CD14-positive monocyte (primary cell): ENCODE measurements at places on chromosomes 2 and 18.

DNA sequence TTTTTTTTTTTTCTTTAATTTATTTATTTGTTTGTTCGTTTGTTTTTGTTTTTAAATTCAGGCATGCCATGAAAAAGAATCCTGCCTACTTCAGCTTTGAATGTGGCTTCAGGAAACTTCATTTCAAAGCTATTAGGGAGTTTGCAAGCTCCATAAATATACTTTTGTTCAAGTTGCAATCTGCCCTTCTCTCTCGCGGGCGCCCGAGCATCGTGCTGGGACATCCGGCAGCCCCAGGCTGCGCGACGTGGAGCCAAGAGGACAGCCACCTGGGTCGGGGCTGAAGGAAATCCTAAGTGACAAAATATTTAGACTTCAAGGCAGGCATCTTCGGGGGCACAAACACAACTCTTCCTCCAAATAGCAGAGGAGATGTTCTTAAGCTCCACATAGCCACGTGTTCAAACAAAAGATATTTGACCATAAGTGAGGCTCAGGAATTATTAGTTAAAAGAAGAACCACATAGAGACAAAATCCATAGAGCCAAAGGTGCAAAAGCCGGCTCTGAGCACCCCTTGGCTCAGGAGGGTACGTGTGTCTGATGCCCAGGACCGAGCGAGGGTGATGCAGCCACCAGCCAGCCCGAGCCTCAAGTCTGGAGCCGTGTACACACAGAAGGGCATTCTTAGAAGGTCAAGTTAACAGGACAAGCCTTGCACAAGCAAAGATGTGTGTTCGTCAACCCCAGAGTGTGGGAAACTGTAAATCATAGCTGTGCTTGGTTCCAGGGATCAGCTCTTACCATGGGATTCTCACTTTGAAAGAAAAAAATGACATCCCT, 256.5 kb upstream of the SALL3 start:
- DNase-seq = no peak

DNA sequence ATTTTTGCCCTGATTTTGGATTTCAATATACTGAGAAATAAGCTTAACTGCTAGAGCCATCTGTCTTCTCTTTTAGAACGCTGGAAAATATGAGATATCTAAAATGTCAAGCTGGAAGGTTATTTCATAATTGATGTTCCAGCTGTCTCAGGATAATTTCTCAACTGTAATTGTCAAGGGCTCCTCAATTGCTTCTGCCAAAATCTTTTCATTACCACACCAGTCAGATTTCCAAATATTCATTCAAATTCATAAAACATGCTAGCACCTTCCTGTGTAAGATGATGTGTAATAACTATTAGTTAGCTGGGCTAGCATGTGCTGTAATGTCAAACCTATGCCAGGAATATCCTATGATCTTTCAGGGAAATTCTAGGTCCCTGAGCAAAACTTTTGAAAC, 88.1 kb downstream of the TNFRSF11A start:
- no peak for DNase-seq

GRCh38 chr18:34397286-34397896, 172.7 kb upstream of the NOL4 start:
- DNase-seq = no peak

GRCh38 chr18:8037296-8037695, 470.2 kb downstream of the PTPRM start:
- no peak for DNase-seq

GRCh38 chr18:3655254-3656050, 205.5 kb downstream of the TGIF1 start:
- peak; percentile 66 for DNase-seq

DNA sequence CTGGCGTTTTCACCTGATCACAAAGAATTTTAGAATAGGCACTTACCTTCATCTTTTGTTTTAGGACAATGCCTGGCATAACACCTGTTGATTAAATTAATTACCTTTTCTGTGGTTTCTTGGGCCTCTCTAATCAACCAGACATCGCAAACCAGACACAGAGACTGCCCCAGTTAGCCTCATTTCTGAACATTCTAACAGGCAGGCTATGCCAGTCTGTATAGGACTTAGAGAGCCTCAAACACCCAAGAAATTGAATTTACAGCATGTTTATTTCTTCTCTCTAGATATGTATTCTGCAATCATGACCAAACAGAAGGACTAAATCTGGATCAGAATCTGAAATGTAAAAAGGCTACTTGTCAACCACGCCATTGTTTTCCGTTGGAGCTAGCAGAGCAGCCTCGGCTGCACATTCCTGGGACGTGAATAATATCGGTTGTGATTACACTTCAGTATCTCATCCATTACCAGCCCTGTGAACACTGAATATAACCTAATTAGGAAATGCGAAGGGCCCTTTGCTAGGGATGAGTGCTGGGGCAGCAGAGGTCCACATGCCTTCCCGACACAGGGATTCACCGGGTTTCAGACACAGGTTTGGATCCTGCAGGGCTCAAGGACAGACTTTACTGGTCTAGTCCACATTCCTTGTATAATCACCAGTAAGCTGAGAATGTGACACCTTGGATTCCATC, 17.5 kb upstream of the CDC42EP3 start:
- no peak for DNase-seq

- no peak for DNase-seq
Observed at GRCh38 chr2:141946016-141946415, 184.8 kb downstream of the LRP1B start.

DNA sequence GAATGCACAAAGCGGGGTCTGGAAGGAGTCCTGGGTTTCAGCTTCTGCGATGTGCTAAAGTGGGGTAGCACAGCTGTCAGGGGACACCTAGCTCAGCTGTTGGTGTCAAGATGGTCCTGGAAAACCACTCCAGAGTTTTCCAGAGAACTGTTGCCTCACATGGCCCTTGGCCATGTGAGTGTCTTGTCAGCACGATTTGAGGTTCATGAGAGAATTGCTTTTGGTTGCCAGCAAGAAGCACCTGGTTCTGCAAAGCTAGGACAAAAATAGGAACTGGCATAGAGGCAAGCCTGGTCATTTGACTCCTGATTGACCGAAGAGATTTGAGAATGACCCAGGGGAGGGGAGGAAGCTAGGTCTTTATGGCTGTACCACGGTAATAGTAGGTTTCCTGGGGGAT, 50.4 kb upstream of the CTLA4 start:
- DNase-seq = no peak

- DNase-seq = no peak
Observed at GRCh38 chr18:13290856-13291271, 72.3 kb downstream of the LDLRAD4 start.

DNA sequence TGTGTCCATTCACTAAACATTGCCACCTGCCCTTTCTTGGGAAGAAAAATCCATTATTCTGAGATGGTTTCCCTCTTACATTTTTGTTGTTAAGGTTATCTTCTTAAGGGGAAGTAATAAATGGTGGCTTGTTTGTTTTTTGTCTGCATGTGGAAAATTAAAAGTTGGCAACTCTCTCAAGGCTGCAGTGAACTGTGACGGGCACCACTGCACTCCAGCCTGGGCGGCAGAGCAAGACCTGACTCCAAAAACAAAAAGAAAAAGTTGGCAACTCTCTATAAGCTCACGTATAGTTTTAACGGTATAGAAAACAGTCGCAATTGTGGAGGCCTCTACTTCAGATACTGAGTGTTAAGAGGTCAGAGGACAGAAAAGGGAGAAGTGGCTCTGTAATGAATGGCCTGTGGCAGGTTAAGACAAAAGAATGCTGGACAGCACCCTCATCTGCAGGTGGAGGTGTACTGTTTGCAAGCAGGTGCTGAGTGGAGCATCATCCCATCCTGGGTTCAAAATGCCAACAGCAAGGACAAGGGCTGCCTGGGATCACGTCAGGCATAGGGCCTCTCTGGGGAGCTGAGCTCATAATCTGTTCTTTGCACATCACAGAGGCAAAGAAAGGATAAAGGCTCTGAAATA, 16.7 kb downstream of the L3MBTL4 start:
- DNase-seq = no peak

GRCh38 chr2:218429911-218430692, 11.2 kb downstream of the VIL1 start:
- DNase-seq = no peak

DNA sequence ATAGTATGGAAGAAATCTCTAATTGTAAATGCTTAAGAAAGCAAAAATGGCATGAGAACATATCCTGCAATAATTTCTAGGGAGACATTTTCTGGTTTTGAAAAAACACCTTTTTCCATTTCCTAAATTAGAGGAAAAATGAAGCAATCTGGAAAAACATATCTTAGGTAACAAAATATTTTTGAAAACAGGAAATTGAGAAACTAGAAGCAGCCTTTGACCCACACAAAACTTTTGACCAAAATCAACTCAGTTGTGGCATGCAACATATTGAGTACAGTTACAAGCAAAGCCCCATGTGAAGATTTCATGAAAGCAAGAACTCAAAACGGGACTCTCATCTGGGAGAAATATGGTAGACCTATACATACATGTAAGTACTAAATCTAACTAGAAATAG, 28.6 kb upstream of the CHAC2 start:
- no peak for DNase-seq

- no peak for DNase-seq
Observed at GRCh38 chr2:231531883-231532755, 1.9 kb upstream of the NMUR1 start.

- no peak for DNase-seq
Observed at GRCh38 chr2:38406597-38407110, 29.6 kb upstream of the ATL2 start.

DNA sequence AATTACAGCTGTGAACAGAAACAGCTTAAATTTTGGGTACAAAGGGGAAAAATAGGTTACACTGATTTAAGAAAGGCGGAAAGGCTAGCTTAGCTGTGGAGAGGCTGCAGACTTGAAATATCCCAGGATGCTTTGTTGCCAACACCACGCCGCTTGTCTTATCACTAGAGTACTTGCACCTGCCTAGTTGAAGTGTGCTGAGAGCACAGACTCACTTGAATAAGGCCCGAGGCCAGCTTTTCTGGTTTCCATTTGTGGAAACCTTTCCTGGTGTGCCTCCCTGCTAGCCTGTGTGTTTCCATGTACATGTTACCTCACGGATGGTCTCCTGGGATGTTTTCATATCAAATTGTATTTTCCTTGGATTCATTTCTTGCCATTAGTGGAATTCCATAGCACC, 3.2 kb downstream of the CABLES1 start:
- no peak for DNase-seq

DNA sequence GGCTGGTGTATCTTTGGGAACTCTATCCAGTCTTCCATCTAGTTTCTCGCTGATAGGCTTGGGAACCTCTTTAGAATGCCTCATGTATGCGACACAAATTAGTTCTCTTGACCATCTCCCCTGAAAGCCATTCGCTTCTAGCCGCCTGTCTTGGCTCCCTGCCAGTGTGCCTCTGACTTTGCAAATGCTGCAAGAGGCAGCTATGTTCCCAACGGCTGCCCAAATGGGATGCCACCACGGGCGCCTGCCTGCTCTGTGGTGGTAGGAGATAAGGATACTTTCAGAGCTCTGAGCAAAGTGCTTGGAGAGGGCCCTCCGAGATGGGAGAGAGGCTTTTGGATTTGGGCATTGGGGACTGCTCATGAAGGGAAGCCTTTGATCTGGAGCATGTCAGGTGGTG, 77.7 kb upstream of the IGFBP5 start:
- DNase-seq = no peak

DNA sequence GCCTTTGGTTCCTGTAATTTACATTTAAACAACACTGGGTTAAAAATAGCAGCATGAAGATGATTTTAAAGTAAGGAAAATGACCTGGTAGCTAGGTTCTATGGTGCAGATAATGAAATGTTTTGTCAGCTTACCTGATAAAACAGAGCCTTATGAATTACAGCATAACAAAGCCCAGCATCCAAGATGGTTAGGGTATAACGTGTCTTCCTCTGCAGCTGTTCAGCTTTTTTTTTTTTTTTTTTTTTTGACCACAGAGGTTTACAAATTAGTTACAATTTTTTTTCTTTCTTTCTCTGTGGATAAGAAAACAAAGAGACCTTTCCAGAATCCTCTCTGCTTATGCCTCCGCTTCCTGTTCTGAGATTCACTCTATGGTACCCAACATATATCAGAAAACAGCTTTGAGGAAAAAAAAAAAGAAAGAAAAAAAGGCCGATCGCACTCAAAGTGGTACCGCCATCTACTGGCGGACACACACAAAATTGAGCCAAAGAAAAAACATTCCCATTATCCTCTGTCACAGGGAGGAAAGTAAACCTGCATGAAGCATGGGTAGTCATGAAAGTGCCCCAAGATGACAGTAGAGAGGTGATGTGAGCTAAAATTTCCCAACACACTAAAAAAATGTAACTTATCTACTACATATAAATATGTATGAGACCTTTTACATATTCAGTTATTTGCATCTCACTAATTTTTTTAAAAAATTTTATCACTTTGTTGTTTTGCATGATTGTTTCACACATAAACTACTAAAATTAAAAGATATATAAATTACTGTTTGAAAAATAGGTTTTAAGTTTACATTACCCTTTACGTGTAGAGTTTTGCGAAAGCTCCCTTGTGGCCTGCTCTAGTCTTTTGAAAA, at the start of gene SCN3A:
Gene SCN3A (minus strand): TSS at position 362 of the 871 bp plus-strand sequence. CDS start 27,656 bp downstream, outside the sequence.
- DNase-seq = no peak

DNA sequence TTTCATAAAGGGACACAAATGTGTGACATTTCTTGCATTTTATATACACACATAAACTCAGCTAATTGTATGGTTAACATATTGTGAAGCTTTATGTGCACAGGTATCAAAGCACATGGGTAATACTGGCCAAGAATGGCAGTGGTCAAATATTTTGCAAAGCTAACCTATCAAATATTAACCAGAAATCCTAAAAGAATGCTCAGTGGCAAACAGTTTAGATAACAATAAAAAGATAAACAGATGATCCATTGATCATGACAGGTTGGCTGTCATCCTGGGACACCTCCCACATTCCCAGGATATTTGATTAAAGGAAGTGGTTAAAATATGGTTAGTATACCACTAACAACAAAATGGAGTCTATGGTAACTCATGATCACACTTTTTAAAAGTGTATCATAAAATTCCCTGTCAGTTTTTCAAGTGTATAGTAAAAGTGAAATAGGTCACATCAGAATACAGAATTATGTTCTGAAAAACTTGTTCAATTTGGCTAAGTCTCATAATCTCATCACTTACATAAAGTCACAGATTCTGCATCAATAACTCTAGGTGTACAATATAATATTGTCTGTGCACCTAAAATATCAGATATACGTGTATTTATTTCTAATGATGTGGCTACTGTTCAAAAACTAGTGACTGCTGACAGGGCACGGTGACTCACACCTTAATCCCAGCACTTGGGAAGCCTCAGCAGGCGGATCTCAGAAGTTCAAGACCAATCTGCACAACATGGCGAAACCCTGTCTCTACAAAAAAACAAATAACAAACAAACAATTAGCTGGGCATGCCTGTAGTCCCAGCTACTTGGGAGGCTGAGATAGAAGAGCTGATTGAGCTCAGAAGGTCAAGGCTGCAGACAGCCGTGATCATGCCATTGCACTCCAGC, 48.9 kb downstream of the CDH2 start:
- DNase-seq = no peak
